ENCODE measurements at places on chromosomes 7 and 10.

DNA sequence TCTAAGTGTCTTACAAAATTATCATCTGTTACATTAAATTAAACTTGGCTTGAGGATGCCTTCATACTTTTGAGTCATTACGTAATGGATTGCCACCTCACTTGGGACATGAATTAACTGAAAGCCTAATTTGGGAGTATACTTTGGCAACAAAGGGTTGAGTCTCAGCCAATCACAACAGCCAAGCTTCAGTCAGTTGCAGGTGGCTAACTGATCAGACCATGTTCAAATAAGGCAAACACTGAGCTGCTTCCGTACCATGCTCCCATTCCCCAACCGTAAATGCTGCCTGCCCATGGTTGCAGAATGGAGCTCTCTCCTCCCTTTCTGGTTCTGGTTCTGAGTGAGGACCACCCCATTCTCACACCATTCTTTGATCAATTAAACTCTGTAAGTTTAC is 92.9 kb upstream of the STK17A start:
- DNase-seq: no peak

DNA sequence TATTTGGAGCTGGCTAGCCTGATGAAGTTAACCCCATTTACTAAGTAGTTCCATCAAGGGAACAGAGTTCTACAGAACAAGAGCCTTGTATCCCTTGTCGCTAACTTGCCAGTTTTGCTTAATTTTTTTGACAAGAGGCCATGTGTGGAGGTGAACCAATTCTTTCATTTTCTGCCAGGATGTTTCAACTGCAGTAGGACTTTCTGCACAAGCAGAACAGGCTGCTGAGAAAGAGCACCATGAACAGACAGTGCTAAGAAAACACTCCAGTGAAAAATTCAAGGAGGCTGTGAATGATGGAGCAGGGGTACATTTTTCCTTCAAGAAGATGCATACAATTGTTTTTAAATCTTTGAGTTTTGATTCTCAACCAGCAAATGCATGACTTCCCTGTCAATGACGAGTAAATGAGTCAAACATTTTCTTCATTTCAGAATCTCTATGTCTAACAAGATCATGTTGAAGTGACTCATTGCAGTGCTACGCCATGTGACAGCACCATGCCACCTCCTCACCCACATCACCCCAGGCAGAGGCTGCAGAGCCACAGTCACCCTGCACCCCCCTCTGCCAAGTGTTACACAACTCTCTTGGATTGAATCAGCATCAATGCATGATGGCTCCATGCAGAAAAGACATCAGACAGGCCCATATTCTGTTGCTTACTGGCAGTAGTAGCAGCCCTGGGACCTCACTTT is 193.1 kb downstream of the COBL start:
- peak; percentile 88 for DNase-seq

- no peak for DNase-seq
These were observed 68.8 kb upstream of the DNAJB6 start for GRCh38 chr7:157267956-157268355.

- no peak for DNase-seq
These were observed 8.6 kb downstream of the POLL start for GRCh38 chr10:101579516-101579870.

- DNase-seq: no peak
These were observed 352.7 kb downstream of the DNAJB6 start for GRCh38 chr7:157689269-157690057.

DNA sequence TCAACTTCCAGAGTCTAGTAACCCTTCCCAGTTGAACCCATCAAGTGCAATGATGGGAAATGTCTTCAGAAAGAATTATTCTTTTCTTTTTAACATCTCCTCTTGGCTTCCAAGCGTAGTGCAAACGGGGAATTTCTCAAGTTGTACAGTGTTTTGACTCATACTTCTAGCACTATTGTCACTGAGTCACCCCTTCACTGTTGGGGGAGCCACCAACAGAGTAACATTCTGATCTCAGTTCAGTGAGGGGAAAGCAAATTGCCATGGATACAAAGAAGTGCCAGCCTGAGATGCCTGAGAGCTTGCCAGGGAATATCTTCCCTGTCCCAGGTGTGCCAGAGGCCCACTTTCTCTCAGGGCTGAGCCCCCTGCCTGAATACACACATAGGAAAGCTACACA is 31.0 kb downstream of the CYP3A5 start:
- DNase-seq: peak; percentile 37

- DNase-seq: no peak
These were observed 60.7 kb downstream of the ZMIZ1 start for GRCh38 chr10:79129361-79129997.

- DNase-seq: no peak
These were observed 34.8 kb downstream of the DNAJB9 start for GRCh38 chr7:108604307-108605077.

- DNase-seq: no peak
These were observed 3.3 kb downstream of the GOLGA7B start for GRCh38 chr10:97852840-97853405.

DNA sequence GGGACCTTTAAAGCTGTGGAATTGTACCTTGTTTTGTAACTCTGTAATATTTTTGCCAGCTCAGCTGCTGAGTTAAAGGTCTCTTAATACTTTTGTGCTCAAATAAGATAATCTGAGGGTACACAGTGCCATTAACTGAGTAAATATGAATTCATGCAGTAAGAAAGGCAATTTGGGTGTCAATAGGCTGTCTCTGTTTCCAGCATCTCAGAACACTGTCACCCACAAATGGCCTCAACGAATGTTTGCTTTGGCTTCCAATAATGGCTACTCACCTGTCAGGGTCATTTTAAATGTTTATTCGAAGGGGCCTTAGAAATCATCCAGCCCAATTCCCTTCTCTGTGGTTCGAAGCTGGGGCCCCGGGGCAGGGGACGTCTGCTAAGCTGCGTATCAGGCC is 225.4 kb downstream of the ZMYND11 start:
- no peak for DNase-seq

DNA sequence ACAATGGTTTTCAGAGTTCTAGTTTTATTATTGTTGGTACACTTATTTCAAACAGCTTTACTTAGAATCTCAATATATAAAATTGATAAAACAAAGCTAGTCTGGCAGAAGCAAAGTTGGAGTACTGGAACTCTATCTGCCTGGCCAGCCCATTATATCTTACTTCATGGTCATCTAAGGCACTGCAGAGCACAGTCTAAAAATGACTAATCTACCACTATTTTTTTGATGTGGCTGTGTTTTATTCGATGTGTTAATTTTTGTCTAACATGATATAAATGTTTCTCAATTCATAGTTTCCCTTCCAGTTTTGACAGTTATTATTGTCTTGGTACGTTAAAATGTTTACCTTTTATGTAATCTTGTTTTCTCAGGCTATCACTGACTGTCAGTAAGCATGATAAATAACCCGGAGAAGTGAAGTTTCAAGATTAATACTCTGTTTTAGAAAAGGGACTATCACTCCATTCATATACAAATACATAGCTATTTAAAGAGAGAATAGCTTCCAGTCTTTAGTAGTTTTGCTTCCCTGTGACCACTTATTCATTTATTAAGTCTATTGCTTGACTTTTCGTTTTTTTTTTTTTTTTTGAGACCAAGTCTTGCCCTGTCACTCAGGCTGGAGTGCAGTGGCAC is 60.6 kb upstream of the CSTF2T start:
- no peak for DNase-seq

DNA sequence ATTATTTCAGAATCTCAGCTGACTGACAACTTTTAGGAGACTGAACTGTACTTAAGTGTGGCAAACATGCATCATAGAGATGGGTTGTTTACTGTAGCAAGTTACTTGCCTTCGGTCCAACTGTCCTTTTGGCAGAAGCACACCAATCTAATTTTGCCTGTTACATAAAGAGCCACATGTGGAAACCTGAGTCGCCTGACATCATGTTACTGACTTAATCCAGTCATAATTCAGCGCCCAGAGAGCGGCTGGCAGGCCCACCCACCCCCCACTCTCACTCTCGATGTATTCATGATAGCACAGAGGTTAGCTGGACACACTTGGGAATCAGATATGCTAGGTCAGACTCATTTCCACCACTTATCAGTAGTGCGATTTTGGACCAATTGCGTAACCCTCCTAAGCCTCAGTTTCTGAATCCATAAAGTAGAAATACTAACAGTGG is 57.3 kb upstream of the CAPZA2 start:
- no peak for DNase-seq

DNA sequence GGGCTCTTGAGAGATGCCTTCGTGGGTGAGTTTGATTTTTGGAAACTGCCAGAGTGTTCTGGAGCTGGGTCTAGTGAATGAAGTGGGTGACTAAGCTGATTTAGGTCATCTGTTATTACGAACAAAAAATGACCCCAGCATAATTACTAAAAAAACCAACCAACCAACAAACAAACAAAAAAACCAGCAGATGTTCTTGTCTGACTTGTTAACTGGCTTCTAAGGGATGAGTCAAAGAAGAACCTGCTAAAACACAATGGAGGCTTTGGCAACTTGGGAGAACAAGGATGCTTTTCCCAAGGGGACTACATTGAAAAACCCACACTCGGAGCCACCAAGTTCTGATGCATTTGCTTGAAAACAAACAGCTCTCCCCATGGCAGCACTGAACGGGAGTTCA is 11.5 kb downstream of the TACR2 start:
- no peak for DNase-seq

DNA sequence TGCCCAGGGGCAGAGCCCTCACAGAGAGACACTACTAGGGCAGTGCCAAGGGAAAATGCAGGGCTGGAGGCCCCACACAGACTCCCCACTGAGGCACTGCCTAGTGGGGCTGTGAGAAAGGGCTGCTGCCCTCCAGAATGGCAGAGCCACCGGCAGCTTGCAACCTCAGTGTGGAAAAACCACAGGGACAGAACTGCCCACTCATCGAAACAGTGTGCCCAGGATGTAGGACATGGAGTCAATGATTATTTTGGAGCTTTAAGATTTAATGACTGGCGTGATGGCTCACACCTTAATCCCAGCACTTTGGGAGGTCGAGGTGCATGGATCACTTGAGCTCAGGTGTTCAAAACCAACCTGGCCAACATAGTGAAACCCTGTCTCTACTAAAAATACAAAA is 27.5 kb upstream of the MSS51 start:
- DNase-seq: no peak

Data from activated CD4-positive, alpha-beta T cell treated with anti-CD3 and anti-CD28 coated beads for 48 hours (primary cell).